Dermis microvascular lymphatic vessel endothelial cell (primary cell): ENCODE measurements at places on chromosomes 7 and 10. TPM values are rescaled to one million over a fixed set of nuclear protein-coding genes. Genes with fewer than 3 reads are reported as not detected.

DNA sequence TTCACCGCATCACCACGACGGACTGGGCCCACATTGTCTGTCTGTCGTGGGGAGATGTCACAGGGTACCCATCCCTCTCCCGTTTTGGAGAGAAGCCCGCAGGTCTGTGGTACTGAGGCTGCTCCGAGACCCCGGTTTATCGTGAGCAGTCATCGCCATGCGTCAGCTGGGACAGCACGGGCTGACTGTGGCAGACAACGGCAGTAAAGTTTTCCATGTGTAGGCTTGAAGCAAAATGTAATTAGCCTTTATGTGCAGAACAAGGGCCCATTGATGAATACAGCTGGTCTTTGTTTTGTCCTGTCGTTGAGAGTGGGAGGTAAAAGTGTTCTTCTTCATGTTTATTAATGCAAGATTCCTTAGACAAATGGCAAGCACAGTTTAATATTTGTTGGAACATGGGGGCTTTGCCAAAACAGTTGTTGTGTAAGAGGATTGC lies 167.4 kb upstream of the SH2B2 start:
- no peak for DNase-seq

GRCh38 chr7:104074529-104074928 lies 85.1 kb upstream of the RELN start:
- DNase-seq: no peak

GRCh38 chr10:109992485-109992884 lies 15.3 kb upstream of the ADD3 start:
- DNase-seq: peak; percentile 27

- no peak for DNase-seq
Measured at GRCh38 chr10:77160679-77161078, 476.9 kb downstream of the KCNMA1 start.

- DNase-seq: no peak
Measured at GRCh38 chr7:68133045-68133444, 1136.4 kb downstream of the TYW1 start.

GRCh38 chr7:156191090-156191489 lies 378.8 kb upstream of the SHH start:
- no peak for DNase-seq

GRCh38 chr7:14805105-14805719 lies 97.3 kb downstream of the DGKB start:
- no peak for DNase-seq

- peak; percentile 70 for DNase-seq
Measured at GRCh38 chr7:38374507-38374906, 101.1 kb upstream of the TARP start.

DNA sequence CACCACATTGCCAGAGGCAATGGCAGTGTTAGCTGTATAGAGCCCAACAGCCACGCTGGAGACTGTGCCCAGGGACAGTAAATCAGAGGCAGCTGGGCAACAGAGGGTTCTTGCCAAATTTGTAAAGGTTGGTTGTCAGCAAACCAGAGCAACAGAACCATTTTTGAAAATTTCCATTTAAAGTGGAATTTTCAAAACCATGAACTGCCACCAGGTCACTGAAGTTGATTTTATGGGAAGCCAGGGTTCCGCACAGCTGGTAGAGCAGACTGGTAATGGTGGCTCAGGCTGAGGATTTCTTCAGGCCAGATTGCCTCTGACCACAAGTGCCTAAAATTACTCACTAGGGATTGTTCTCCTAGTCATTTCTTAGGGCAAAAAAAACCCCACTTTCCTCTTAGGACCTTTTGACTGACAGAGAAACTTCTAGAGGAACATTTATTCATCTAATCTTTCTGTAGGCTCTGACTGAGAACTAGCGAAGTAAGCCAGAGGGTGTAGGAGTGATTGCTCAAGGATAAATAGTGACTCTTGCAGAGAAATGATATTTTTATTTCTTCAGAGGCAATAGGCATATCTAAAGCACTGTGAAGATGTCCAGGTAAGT lies 342.4 kb downstream of the BBS9 start:
- no peak for DNase-seq

GRCh38 chr10:119957451-119957850 lies 64.9 kb downstream of the SEC23IP start:
- DNase-seq: no peak

The SYPL1 gene
- 70.1 and 87.7 TPM in 2 replicates for total RNA-seq

The WIPF3 gene
- total RNA-seq: not detected in 2 replicates
